ENCODE measurements at places on chromosomes 2 and 18.

DNA sequence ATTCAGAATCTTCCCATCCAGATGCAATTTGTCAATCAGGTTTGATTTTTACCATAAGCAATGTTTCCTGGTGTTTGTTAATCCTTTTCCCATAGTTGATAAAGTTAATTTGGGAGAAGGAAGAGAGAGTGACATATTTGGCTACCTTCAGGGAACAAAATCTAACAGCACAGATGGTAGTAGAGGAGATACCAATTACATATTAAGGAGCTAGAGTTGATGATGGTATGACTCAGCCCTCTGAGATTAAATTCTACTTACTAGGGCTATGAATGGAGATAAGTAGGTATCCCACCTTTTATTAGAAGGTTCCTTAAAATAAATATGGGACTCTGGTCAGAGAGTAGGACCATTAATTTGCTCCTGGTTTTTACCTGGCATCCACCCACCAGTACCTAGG, 139.7 kb downstream of the EHBP1 start:
- no peak for DNase-seq

DNA sequence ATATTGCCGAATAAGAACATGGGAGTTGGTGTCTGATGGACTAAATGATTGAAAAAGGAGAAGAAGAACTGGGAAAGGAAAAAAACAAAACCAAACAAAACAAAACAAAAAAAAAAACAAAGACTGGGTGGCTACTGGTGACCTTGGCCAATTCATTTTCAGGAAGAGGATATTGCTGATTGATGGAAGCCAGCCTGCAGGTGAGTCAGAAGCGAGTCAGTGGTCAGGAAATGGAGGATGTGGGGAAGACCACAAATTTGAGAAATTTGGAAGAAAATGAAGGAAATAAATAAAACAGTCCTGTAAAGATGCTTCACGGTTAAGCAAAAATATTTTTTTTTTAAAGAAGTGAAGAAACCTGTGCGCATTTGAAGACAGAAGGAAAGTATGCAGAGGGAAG, 296.9 kb downstream of the ZNF521 start:
- no peak for DNase-seq

DNA sequence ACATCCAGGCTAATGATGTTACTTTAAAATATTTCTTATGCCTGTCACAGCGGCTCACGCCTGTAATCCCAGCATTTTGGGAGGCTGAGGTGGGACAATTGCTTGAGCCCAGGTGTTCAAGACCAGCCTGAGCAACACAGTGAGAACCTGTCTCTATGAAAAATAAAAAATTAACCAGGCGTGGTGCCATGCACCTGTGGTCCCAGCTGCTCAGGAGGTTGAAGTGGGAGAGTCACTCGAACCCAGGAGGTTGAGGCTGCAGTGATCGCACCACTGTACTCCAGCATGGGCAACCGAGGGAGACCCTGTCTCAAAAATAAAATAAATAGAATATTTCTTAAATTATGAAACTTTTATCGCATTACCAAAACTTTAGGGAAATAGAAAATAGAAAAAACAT, 28.1 kb upstream of the ACTR3 start:
- DNase-seq, result no peak

DNA sequence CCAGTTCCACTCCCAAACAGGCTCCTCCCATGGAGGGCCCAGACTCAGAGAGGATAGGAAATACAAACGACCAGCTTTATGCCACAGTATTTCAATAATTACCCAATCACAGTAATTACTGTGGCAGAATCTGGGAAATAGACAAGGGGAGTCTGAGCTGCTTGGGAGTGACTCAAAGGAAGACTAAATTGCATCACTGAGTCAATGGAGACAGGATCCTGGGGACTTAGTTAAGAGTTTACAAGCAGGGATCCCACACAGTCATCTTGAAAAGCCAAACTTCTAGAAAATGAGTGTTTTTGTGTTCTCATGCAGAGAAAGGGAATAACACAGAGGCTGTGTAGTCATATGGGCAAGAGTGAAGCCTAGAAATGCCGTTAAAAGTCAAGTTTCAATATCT, 1142.1 kb downstream of the CNTNAP5 start:
- no peak for DNase-seq

DNA sequence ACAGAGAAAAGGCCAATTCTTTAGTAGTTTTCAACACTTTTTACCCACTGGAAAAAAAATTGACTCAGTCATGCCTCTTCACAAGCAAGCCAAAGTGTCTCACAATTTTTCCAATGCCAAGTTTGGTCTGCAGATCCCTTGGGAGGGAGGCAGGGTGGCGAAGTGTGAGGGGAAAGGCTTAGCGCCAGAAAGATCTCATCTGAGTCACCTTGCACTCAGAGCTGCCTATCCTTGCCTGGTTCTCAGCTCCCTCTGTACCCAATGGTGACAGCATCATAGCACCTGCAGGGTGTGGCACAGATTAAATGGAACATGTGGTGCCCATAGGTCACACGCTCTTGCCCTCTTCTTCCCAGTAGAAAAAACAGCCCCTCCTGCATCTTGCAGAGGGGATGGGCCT, 55.2 kb upstream of the GYPC start:
- DNase-seq, result no peak
